WERI-Rb-1 (cell line): ENCODE measurements at places on chromosomes 1 and 21.

- no peak for DNase-seq
These were observed 35.3 kb upstream of the DNASE2B start for GRCh38 chr1:84363019-84363418.

GRCh38 chr21:41865002-41865777 is 14.0 kb downstream of the PRDM15 start:
- no peak for DNase-seq

- no peak for DNase-seq
These were observed 49.6 kb upstream of the PSMG1 start for GRCh38 chr21:39232861-39233291.

- no peak for DNase-seq
These were observed 67.5 kb downstream of the PRDM16 start for GRCh38 chr1:3136532-3136931.

DNA sequence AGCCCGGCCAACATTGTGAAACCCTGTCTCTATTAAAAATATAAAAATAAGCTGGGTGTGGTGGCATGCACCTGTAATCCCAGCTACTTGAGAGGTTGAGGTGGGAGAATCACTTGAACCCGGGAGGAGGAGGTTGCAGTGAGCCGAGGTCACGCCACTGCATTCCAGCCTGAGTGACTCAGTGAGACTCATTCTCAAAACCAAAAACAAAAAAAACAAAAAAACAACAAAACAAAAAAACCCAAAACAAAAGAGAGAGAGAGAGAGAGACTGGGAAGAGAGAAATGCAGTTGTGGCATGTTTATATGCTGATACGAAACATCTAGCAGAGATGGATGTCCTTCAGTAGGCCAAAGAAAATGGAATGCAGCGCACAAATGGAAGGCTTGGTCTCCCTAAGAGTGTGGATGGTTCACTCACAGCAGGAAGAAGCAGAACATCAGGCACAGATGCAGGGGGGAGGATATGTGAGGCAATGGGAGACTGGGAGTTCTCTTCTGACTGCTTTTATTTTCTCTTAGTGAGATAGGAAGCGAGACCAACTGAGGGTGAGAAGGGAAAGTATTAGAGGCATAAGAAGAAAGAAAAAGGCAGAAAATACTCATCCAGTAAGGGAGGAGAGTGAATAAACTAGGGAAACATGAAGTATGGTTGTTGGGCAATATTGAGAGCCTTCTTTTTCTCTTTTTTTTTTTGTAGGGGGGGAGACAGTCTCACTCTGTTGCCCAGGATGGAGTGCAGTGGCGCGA is 16.0 kb downstream of the THEM4 start:
- DNase-seq = no peak

DNA sequence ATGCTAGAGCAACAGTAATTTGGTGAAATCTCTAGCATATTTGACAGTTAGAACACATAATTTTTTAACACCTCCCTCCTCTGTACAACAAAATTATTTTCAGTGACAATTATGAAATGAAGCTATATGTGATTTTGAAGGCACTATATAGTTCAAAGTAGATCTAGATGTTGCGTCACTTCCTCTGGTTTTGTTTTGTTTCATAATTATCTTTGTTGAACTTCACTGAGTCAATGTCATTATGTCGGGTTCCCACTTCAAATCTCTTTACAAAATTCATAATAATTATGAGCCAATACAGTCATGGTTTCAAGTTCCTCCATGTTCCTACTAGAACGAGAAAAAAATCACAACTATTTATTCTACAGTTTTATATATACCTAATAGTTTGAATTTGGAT is 254.8 kb upstream of the PLXNA2 start:
- no peak for DNase-seq

DNA sequence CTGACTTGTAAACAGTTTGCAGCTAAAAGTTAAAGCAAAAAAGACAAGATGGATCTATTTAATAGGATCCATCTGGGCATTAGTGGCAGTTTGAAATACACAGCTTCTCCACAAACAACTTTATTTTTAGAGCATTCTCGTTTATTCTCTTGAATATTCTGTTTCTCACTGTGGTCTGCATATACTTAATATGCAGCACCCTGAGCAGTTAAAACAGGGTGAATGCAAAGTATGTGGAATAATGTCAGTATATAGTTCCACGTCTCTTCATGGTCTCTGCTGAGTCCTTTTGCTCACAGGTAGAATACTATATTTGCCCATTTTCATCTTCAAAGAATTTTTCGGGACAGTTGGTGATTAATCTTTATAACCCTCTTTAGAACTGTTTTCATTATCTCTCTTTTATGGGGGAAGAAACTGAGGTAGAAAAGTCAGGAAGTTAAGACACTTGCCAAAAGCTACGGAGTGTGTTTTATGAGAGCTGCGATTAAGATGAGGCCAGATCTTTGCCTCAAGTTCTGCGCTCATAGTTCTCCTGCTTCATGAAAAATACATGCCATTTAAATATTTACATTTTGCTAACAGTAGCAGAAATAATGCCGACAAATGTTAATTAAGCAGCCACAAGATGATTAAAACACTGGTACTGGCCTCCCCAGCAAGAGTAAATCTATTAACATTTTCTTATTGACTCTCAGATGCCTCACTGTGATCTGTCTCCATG is 115.6 kb downstream of the PTBP2 start:
- DNase-seq = no peak

GRCh38 chr1:66302184-66302742 is 231.7 kb upstream of the SGIP1 start:
- DNase-seq = no peak

- DNase-seq = no peak
These were observed 18.5 kb downstream of the NTMT2 start for GRCh38 chr1:170164103-170164763.

DNA sequence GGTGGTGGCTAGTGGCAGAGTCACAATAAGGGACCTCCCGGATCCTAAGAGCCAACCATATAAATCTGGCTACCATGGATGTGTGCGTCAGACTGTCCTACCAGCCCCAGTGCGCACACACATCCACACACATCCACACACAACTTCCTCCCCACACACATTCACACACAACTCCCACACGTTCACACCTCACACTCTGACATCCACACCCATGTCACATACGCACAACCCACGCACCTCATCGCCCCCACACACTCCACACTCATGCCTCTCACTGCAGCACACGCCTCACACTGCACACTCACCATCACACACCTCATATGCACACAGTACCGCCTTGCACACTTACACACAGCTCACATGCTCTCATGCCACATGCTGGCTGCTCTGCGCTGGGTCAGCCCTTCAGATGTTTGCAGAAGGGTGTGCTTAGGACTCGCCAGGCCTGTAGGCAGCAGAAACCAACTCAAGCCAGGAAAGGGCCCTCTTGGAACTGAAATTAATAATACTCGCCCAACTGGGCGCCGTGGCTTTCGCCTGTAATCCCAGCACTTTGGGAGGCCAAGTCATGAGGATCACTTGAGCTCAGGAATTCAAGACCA is 3.0 kb downstream of the LDLRAD2 start:
- no peak for DNase-seq
